H1 (cell line): ENCODE measurements at places on chromosomes 11 and 22. TPM values are rescaled to one million over a fixed set of nuclear protein-coding genes. Genes with fewer than 3 reads are reported as not detected.

DNA sequence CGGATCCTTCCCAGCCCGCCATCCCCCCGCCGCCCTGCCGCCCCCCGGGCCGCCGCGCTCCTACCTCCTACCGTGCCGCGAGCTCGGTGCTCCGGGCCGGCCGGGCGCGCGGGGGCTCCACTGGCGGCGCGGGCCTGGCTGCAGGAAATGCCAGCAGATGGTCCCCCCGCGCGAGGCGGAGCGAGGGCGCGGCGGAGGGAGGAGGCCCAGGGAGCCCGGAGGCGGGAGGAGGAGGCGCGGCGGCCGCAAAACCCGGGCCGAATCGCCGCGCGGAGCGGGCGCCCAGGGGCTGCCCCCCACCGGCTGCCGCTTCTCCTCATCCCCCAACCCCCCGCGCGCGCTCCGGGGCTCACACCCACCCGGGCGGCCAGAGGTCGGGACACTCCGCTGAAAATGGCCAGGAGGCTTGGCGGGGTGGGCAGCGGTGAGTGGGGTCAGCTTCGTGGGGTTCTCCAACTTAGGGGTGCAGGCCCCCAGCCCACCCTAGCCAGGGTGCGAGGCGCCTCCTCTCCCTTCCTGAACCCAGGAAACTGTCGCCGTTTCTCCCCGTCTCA, at the start of gene OSBPL5:
Gene OSBPL5 (minus strand): TSS at position 159 of the 554 bp plus-strand sequence. CDS start 36,162 bp downstream, outside the sequence.
- no peaks in the 10 kb centered on the region for H3K36me3 ChIP-seq
- peak within 1 kb of the TSS; percentile 68 for H3K4me3 ChIP-seq
- peaks cover 47% of the 10 kb centered on the region for H3K27me3 ChIP-seq
- H3K27ac ChIP-seq, result no peak within 1 kb of the TSS
- DNase-seq, result no peak

- no peak for DNase-seq
- H3K27me3 ChIP-seq, result no peaks in the 10 kb centered on the region
- peaks cover 12% of the 10 kb centered on the region for H3K4me1 ChIP-seq
- no peak overlapping the region for H3K27ac ChIP-seq
- H3K4me3 ChIP-seq, result peak overlapping the region; percentile 56
- H3K36me3 ChIP-seq, result peaks cover 17% of the 10 kb centered on the region
These were observed 762 bp downstream of the ANKRD13D start for GRCh38 chr11:67289651-67290479.

GRCh38 chr11:78398715-78399114, 18.9 kb downstream of the GAB2 start:
- DNase-seq, result no peak
- H3K4me1 ChIP-seq, result peaks cover 5% of the 10 kb centered on the region; the same call in 1 of the 2 replicates
- no peaks in the 10 kb centered on the region for H3K27me3 ChIP-seq
- no peaks in the 10 kb centered on the region for H3K36me3 ChIP-seq

DNA sequence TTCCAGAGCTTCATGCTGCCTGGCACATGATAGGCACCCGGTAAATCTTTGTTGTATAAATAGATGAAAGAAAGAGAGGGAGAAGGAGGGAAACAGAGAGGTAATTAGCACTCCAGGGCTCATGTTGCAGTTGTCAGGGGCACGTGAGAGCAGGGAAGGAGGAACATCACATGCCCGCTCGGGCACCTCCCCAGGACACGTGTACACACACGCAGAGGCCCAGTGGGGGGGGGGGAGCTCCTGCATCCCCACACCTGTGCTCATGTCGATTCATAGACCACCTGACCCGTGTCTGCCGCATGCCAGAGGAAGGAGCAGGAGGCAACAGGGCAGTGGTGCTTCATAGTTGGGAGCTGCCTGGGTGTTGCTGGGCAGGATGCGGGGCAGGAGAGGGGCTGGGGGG, 37.1 kb upstream of the NNMT start:
- H3K4me3 ChIP-seq, result no peak overlapping the region
- H3K27me3 ChIP-seq, result no peaks in the 10 kb centered on the region
- no peaks in the 10 kb centered on the region for H3K4me1 ChIP-seq
- no peak overlapping the region for H3K27ac ChIP-seq
- no peak for DNase-seq
- no peaks in the 10 kb centered on the region for H3K36me3 ChIP-seq

DNA sequence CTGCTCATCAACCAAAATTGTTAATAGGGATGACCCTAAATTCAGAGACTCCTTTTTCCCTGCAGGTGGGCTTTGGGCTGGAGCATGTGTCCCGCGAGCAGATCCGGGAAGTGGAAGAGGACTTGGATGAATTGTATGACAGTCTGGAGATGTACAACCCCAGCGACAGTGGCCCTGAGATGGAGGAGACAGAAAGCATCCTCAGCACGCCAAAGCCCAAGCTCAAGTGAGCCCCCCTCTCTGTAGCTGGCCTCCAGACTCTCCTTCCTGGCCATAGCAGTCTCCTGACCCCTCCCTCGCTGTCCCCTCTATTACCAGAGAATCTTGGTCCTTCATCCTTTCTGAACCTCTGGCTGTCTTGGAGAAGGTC, 47.9 kb upstream of the RAB1B start:
- no peaks in the 10 kb centered on the region for H3K4me1 ChIP-seq
- H3K27me3 ChIP-seq, result no peaks in the 10 kb centered on the region
- H3K27ac ChIP-seq, result no peak overlapping the region
- no peak for DNase-seq

GRCh38 chr22:32020117-32020516, 22.9 kb upstream of the SLC5A1 start:
- no peaks in the 10 kb centered on the region for H3K27me3 ChIP-seq
- no peak for DNase-seq
- no peak overlapping the region for H3K4me3 ChIP-seq
- no peaks in the 10 kb centered on the region for H3K36me3 ChIP-seq
- H3K27ac ChIP-seq, result no peak overlapping the region
- H3K4me1 ChIP-seq, result no peaks in the 10 kb centered on the region

DNA sequence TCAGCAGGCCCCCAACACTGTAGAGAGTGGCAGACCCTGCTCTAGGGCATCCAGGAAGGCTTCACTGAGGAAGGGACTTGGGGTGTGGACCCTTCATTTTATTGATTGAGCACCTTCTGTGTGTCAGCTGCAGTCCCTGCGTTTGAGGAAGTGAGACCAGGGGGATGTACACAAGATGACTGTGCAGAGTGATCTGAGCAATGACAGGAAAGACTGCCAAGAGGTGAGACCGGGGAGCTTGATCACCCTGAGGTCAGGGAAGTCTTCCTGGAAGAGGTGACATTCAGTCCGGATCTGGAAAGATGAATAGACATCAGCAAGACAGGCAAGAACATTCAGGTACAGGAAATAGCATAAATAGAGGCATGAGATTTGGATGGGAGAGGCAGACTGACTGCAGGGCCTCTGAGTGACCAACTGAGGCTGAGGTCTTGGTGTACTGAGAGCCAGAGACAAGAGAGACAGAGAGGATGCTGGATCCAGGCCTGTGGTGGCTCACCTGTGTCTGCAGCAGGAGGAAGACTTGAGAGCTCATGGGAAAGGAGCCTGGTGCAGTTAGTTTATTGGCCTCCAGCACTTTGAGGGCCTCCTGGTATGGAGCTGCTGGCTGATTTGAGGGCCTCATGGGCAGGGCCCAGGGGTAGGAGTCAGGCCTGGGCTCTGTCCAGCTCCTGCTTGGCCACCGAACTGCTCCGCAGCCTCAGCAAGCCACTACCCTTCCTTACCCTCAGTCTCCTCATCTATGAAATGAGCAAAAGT, 5.2 kb downstream of the DGAT2 start:
- H3K4me1 ChIP-seq, result peaks cover 16% of the 10 kb centered on the region
- no peak overlapping the region for H3K4me3 ChIP-seq
- H3K27ac ChIP-seq, result no peak overlapping the region
- H3K36me3 ChIP-seq, result no peaks in the 10 kb centered on the region
- H3K27me3 ChIP-seq, result peaks cover 25% of the 10 kb centered on the region

GRCh38 chr11:111236383-111236782, 9.1 kb upstream of the POU2AF2 start:
- H3K4me3 ChIP-seq, result no peak overlapping the region
- no peaks in the 10 kb centered on the region for H3K36me3 ChIP-seq
- no peak overlapping the region for H3K27ac ChIP-seq
- H3K4me1 ChIP-seq, result no peaks in the 10 kb centered on the region
- H3K27me3 ChIP-seq, result no peaks in the 10 kb centered on the region
- no peak for DNase-seq

- no peak overlapping the region for H3K27ac ChIP-seq
- no peaks in the 10 kb centered on the region for H3K36me3 ChIP-seq
- H3K4me1 ChIP-seq, result no peaks in the 10 kb centered on the region
- no peak for DNase-seq
These were observed 1804.0 kb upstream of the RAG2 start for GRCh38 chr11:38402063-38402462.

DNA sequence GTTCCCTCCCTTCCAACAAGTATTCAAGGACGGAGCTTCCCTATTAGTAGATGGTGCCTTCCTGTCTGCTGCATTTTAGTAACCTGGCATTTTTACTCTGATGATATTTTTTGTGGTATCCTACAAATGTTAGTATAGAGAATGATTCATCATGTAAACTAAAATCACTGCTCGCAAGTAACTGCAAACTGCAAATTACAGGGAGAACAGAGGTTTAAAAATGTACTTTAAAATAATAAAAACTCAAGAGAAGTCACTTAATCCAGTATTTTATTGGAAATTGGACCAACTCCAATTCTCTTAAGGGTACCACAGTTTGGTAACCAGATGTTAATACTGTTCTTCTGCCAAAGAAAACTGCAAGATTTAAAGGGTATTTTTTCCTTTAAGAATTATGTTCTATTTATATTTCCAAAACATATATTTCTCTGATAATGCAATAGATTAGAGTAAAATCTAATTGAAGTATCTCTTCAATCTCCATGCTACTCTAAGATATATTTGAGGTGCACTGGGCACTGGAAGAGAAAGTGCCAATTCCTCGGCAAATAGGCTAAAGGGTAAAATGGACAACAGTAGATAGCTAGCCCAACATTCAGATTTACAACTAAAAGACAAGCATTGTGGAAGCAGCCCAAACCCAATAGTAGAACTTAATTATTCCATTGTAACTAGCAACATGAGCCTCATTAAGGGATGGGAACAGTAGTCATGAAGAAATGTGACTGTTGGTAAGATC, 298.0 kb downstream of the TTC28 start:
- no peaks in the 10 kb centered on the region for H3K4me1 ChIP-seq
- no peaks in the 10 kb centered on the region for H3K27me3 ChIP-seq
- no peak for DNase-seq
- H3K4me3 ChIP-seq, result no peak overlapping the region

GRCh38 chr11:27718863-27719545, 18.7 kb upstream of the BDNF start:
- H3K36me3 ChIP-seq, result no peaks in the 10 kb centered on the region
- H3K27ac ChIP-seq, result peak overlapping the region; percentile 93

DNA sequence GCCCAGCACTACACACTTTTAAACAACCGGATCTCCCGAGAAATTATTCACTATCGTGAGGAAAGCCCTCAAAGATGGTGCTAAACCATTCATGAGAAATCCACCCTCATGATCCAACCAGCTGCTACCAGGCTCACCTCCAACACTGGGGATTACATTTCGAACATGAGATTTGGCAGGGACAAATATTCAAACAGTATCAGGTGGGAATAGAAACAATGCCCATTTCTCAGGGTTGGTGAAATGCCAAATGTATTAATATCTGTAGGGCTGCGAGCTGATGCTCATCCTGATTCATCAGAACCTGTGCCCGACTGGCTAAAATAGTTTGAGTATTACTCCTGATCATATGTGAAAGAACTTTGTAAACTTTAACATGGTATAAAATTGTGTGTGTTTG, 15.8 kb upstream of the PTPRJ start:
- H3K4me3 ChIP-seq, result no peak overlapping the region
- H3K36me3 ChIP-seq, result no peaks in the 10 kb centered on the region
- H3K27me3 ChIP-seq, result no peaks in the 10 kb centered on the region

- no peaks in the 10 kb centered on the region for H3K4me1 ChIP-seq
- H3K4me3 ChIP-seq, result no peak overlapping the region
- no peaks in the 10 kb centered on the region for H3K27me3 ChIP-seq
- peak; percentile 70 for DNase-seq
These were observed 10.0 kb downstream of the OR51L1 start for GRCh38 chr11:5004424-5005274.

DNA sequence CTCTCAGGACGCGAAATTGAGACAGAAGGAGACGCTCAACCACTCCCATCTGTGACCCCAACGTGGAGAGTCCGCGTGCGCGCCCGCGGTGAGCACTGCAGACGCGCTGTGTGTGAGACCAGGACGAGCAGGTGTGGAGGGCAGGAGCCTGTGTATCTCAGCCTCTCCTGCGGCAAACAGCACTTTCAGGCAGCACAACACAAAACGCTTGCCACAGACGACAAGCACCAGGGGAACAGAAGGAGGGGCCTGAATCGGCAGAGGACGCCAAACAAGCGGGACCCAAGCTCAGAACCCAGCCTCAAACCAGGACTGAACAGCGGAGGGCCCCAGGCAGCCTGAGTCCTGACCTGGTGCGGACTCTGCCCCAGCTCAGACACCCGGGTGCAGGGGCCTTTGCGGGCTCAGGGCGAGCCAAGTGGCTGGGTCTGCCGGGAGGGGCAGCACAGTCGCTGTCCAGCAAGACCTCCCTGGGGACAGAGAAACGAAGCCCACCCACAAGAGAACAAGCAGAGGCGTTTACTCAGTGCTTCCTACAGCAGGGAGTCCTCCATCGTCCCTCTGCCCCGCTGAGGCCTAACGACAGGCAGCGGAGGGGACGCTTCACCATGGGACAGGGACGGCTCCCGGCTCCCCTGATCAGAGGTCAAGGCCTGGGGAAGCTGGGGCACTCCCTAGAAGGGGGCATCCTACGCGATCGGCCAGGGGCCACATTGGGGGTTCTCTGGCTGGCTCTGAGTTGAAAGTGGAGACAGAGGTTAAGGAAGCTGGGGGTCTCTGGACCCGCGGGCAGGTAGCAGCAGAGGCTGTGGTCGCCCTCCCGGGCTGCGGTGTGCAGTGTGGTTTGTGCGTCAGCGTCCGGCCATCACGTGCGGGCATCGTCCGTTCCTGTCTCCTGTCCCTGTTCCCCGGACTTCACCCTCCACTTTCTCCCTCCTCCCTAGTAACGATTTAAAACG, 560.8 kb downstream of the BRD1 start:
- peaks cover 25% of the 10 kb centered on the region for H3K4me1 ChIP-seq
- DNase-seq, result no peak
- H3K36me3 ChIP-seq, result no peaks in the 10 kb centered on the region
- H3K27me3 ChIP-seq, result peaks cover 12% of the 10 kb centered on the region; the same call in 1 of the 2 replicates
- no peak overlapping the region for H3K4me3 ChIP-seq

ENTHD1 gene
- total RNA-seq, result not detected in 2 replicates

C1QTNF4 gene
- 3.5 and 6.0 TPM in 2 replicates for total RNA-seq

PKP3 gene
- 28.5 and 28.7 TPM in 2 replicates for total RNA-seq

CRYAB gene
- 2.0 and 4.0 TPM in 2 replicates for total RNA-seq

SYNGR1 gene
- 32.5 and 32.7 TPM in 2 replicates for total RNA-seq

MGAT3 gene
- total RNA-seq, result 8.5 and 9.2 TPM in 2 replicates

KCNJ1 gene
- 0.15 and 0.17 TPM in 2 replicates for total RNA-seq

WT1 gene
- total RNA-seq, result 0.17 and 0.21 TPM in 2 replicates

GDPD4 gene
- total RNA-seq, result not detected in 2 replicates
